Stimulated activated CD4-positive, alpha-beta T cell treated with anti-CD3 and anti-CD28 coated beads, Interleukin-4, amount 100 ng/mL, for 4 hours (primary cell): ENCODE measurements at places on chromosomes 1 and 21.

- DNase-seq = no peak
These were observed 25.0 kb upstream of the DISP3 start for GRCh38 chr1:11453742-11454491.

DNA sequence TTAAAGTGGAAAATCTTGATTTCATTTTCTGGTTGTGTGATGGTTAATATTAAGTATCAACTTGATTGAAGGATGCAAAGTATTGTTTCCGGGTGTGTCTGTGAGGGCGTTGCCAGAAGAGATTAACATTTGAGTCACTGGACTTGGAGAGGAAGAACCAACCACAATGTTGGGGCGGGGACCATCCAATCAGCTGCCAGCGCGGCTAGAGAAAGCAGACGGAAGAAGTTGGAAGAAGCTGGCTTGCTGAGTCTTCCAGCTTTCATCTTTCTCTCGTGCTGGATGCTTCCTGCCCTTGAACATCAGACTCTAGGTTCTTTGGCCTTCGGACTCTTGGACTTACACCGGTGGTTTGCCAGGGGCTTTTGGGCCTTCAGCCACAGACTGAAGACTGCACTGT lies 832.6 kb upstream of the TMPRSS15 start:
- DNase-seq = no peak

DNA sequence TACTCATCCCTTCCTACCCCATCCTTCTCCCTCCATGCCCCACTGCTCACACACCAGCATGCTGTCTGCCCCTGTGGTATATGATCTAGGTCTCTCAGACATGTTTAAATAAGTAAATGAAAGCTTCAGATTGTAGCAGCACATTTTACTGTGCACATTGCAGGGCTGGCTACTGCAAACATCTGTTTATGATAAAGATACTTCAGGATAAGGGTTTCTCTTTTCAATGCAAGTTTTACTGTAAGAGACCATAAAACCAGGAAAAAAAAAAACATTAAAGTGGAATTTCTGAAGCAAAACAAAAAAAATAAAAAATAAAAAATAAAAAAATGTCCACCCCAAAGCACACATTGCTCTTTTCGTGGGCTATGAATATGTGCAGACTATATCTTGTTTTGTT lies 184.4 kb downstream of the USH2A start:
- no peak for DNase-seq

- no peak for DNase-seq
These were observed 73.3 kb downstream of the NUP210L start for GRCh38 chr1:154081386-154082126.

- DNase-seq = no peak
These were observed 21.1 kb downstream of the MKNK1 start for GRCh38 chr1:46582972-46583371.

DNA sequence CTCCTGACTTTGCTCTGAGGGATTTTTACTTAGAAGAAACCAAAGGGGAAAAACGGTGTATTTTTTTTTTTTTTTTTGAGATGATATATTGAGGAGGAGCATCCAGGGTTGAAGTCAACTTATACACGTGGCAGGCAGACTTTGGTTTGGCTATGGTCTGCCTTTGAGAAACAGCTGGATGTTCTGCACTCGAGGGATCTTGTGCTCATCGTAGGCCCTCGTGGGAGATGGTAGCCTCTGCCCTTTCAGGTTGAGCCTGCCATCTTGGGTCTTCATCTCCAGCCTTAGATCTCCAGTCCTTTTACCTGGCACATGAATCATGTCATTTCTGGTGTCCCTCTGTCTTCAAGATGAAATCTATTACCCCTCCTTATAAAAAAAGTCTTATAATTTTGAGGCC lies 67.1 kb upstream of the UBE2U start:
- no peak for DNase-seq

DNA sequence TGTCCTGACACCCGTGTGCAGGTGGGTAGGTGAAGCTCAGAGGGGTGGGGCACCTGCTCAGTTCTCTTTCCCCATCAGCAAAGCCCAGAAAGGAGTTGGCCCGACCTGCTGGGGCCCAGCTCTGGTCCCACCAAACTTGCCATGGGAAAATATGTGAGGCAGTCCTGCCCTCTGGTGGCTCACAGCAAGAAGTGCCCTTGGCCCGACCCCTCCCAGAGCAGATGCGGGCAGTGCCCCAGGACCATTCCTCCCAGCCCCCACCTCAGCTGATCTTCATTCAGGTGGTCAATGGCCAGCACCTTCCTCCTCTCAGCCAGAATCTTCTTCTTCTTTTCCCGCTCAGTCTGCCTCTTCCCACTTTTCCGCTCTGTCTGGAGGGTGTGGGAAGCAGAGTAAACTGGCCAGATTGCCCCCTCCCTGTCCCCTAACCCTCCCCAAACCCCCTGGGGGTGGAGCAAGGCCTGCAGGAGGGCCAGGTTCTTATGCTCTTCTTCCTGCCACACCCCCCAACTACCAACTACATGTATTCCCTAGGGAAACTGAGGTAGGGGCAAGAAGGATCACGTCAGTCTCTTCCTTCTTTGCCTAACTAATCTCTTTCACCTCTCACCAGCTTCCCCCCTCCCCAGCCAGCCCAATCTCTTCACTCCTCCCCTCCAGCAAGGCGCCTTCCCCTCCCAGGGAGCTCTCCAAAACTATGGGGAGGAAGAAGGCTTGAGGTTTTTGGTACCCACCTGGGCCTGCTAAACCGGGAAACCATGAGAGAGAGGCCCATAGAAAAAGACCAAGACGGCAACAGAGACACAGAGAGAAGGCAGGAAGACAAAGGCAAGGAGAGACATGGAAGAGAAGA lies 15.6 kb downstream of the TNNT2 start:
- no peak for DNase-seq

GRCh38 chr1:192873836-192874235 lies 65.0 kb downstream of the RGS2 start:
- DNase-seq = no peak

GRCh38 chr1:213874789-213875188 lies 113.0 kb upstream of the PROX1 start:
- no peak for DNase-seq

DNA sequence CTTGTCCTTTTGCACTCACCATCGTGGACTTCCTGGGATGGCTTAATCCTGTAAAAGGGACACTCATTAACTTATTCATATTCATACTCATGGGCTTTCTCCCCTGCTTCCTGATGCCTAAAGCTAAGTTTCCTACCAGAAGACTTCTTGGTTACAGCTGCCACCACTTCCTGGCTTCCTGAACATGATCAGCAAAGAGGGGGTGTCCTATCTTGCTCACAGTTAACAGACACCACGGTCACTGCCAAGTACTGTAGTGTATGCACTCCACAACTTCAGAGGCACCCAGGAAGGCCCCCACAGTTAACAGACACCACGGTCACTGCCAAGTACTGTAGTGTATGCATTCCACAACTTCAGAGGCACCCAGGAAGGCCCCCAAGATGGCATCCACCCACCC lies 177.8 kb downstream of the SIPA1L2 start:
- no peak for DNase-seq

GRCh38 chr1:47919113-47919833 lies 77.9 kb downstream of the TRABD2B start:
- DNase-seq = no peak

DNA sequence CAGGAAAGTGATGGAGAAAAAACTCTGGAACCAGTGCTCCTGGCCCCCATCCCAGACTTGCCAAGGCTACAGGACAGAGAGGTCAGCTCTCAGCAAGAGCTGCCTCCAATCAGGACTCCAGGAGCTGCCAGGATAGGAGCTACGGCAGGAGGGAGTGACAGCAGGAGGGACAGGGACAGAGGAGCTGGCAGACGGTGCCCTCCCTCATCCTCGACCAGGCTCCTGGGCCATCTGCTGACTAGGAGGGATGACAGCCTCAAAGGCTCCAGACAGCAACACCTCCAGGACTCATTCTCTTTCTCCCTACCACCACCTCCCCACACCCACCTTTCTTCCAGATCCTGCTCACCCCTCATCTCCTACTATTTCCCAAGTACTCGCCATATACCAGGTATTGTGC lies 22.7 kb downstream of the DLGAP3 start:
- DNase-seq = no peak

GRCh38 chr1:153488731-153489130 lies 28.3 kb upstream of the S100A7 start:
- no peak for DNase-seq

DNA sequence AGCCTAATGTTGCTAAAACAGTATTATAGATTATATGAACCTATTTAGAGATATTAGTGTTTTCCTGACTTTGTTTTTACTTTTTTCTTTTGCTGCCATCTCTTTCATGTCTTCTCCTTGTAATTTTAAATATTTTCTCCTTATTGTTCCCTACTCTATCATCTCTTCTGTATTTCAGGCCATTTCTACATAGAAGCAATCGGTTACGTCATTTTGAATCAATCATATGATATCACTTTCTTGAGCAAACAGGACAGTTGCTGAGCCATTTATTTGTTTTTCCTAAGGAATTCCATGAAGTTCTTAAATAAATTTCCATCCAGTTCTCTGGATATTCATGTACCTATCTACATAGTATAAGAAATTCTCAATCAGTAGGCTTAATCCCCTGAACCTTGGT lies 287.2 kb downstream of the NUF2 start:
- no peak for DNase-seq

DNA sequence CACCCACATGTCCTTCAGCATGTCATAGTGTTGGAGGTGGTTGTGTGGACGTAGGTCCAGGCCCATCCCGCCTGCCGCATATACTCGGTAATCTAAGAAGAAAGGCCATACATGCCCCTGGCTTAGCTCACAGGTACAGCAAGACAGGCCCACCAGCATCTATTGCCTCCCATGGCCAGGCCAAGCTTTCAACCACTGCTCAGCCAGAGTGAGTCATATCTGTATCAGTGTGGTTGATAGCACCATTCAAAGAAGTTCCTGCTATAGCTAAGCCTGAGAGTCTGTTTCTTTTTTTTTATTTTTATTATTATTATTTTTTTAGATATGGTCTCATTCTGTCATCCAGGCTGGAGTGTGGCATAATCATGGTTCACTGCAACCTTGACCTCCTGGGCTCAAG lies 17.0 kb downstream of the KLHDC8A start:
- no peak for DNase-seq

DNA sequence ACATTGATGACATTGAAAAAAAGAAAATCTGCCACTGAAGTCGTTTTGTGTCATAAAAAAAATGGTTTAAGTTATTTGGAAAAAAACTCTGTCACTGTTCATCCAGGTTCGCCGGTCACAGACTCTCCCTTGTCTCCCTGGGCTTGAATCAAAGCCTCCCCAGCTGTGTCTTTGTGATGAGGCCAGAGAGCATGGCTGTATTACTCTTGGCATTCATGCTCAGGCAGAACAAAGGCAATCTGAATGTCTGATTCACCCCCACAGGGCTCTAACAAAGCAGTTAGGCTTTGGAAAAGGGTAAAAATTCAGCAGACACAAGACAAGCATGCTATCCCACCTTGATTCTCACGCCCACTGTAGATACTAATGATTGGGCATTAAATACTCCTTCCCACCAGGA lies 304.3 kb upstream of the PLD5 start:
- DNase-seq = no peak

DNA sequence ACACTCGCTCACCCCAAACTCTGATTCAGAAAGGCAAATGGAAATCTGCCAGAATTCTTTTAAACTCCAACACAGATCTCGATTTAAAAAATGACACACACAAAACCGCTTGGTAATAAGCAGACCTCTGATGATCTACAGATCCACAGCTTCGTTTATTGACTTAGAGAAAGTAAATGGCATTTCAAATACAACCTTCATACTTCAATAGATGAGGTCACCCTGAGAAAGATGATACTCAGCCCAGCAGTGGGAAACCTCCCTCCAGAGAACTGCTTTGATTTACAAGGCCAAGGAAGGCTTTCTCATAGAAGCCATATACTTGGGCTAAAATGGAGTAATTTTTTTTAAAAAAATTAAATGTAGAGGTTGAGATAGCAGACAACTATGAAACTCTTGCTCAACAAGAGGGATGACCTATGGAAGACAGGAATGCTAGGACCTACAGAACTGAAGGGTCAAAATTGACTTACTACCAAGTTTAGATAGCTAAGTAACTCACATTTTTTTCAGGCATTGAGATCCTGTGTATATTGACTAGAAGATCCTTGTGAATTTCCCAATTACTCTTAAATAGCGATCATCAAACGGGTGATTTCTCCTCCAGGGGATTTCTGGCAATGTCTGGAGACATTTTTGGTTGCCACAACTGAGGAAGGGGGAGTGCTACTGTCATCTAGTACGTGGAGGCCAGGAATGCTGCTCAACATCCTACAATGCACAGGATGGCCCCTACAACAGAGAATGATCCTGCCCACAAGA lies 143.9 kb downstream of the CLIC6 start:
- no peak for DNase-seq

GRCh38 chr1:941588-942383 lies 17.3 kb downstream of the NOC2L start:
- no peak for DNase-seq

GRCh38 chr1:230864441-230864840 lies 3.9 kb downstream of the C1orf198 start:
- no peak for DNase-seq

DNA sequence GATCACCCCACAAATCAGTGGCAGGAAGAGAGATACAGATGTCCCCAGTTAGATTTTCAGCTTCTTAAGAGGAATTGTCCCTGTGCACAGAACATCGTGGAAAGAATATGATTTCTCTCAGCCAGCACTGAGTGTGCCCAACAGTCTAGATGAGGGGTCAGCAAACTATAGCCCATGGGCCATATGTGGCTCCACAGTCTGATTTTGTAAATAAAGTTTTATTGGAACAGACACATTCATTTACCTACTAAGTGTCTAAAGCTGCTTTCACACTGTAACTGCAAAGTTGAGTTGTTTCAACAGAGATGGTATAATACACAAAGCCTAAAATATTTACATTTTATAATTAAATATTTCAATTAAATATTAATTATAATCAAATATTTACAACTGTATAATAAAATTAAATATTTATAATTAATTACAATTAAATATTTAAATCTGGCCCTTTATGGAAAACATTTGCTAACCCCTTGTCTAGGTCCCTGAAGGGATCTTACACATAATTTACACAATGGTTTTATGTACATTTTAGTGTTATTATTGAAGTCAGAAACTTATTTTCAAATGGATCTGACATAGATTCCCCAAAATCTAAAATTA lies 407.6 kb downstream of the PTPRU start:
- DNase-seq = no peak

DNA sequence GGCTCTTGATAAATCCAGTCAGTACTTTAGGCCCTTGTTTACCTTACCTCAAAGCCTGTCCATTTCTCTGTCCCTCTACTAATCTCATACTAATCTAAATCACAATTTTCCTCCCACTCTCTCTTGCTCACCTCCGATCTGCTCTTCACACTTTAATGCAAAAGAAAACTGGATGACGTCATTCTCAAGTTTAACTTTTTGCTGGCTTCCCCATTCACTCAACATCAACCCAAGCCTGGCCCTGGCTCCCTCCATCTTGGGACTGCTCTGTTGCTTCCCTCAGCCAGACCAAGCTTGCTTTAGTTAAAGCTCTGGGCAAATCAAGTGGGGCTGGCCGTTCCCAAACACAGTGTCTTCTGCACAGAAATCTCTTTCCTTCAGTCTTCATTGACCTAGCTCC lies 29.7 kb downstream of the COA6 start:
- DNase-seq = no peak

DNA sequence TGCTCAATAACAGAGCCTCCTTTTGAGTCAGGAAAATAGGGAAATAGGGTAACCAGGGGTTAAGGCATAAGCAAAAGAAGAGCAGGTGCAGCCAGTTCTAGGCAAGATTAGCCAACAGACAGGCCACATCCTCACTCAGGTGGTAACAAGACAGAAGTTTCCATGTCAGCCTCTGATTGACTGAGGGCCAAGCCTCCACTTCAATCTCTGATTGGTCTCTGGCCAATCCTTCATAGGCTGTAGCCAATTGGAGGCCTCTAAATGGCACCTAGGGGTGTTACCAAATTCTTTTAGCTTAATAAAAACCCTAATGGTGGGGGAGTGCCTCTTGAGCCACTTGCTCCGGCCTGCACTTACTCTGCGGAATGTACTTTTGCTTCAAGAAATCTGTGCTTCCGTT lies 37.2 kb downstream of the LACTBL1 start:
- no peak for DNase-seq
